Hematopoietic multipotent progenitor cell (in vitro differentiated cells): ENCODE measurements at places on chromosomes 16 and 17. TPM values are rescaled to one million over a fixed set of nuclear protein-coding genes. Genes with fewer than 3 reads are reported as not detected.

TPSB2 gene
- total RNA-seq, result 8.9 TPM

TMEM238L gene
- not detected for total RNA-seq

MIF4GD gene
- total RNA-seq, result 53.1 TPM

CDH8 gene
- total RNA-seq, result under 0.01 TPM

GRCh38 chr17:17366941-17367875 is 64.0 kb downstream of the NT5M start:
- DNase-seq, result no peak

- no peak for DNase-seq
These were observed 243.9 kb upstream of the MYOCD start for GRCh38 chr17:12421646-12422306.

DNA sequence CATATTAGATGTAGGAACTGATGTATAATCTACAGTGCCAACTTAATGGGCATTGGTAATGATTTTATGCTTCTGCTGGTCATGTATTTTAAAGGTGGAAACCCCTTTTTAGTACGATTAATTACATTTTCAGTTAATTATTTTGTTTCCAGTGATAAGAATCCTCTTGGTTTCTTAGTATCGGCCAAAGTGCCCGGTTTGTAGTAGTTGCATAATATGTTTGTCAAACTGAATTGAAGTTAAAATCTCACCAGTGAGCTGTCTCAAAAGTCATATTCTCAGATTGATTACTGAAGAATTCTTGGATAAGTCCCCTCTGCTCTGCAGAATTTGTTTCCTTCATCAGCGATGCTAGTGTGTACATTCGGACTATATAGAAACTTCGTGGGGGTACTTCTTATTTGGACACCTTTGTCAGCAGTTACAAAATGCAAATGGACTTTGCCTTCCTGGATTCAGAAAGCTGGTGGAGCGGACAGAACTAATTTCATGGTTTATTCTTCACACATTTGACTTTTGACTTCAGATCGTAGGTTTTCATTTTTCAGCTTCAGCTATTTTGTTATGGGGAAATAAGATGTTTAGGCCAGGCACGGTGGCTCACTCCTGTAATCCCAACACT is 28.2 kb downstream of the SLC47A1 start:
- no peak for DNase-seq

- DNase-seq, result no peak
These were observed 44.2 kb upstream of the MTSS2 start for GRCh38 chr16:70730031-70730430.

- no peak for DNase-seq
These were observed 30.0 kb upstream of the USP22 start for GRCh38 chr17:21072745-21073197.
